Activated naive CD4-positive, alpha-beta T cell treated with anti-CD3 and anti-CD28 coated beads, Interleukin-2, amount 50 U/mL, for 72 hours (primary cell): ENCODE measurements at places on chromosomes 11 and 22.

GRCh38 chr11:66231561-66231960 lies 36.9 kb upstream of the RAB1B start:
- DNase-seq = no peak

- DNase-seq = no peak
These were observed 321.4 kb downstream of the FAT3 start for GRCh38 chr11:92545906-92546471.

DNA sequence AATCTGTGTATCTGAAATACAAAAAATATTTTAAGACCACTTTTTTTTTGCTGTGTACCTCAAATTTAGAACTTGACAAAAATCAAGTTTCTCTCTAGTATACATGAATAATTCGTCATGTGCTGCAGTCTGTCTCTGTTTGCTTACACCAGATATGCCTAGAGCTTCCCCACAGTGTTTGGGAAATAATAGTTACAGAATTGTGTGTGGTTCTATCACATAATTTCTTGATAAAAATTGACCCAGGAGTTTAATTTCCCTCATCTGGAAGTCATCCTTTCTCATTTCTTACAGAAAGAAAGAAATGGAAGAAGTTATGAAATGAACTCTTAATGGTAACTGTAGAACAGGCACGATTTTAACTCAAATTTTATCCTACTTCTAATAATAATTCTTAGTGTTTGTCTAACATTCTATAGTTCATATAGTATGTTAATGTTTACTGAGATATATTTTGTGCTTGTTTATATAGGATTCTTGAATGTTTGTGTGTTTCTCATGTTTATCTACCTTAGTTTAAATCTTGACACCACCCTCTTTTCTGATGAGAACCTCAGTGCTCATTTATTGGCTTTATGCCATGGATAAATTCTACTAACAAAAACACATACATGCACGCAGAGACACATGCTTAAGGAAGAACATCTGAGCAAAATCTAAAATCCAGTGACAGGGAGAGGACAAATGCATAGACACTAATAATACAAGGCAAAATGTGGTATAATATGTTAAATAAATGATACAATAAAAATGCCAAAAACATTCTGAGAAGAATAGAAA lies 61.4 kb upstream of the CTSC start:
- no peak for DNase-seq

- no peak for DNase-seq
These were observed 737 bp downstream of the RBM4 start for GRCh38 chr11:66639066-66639813.

DNA sequence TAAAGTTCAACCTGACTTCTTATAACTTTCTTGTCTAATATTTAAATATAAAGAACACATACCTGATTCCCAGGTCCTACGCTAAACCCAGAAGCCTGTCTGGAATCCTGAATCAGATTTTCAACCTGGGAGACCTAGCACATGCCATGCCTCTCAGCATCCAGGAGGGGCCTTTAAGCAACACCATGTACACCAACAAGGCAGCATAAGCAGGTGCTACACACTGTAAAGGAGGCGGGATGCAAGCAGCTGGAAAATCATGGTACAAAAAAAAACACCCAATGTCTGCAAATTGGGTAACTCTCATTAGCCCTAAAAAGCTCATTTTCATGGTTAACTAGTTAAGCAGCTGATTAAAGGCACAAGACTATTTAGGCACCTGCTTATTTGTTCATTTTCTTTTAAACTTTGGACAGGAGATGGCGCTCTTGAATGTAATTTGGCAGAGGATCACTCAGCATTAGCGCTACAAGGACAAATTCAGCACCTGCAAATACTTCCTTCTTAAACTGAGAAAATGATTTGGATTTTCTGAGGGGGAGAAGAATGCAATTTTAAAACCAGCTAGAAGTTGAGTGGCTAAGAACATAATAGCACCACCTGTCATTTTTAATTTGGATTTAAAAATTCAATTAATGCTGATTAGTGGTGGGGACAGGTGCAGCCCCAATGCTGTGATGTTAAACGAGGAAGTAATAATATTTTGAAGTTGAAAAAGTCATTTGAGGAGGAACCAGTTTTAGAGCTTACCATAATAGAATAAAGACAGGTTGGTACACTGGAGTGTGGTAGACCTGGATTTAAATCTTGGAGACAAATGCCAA lies 104.0 kb downstream of the FAR1 start:
- peak; percentile 40 for DNase-seq
